ENCODE measurements at places on chromosomes 13 and 19.

- DNase-seq: no peak
Observed at GRCh38 chr13:29509999-29510589, 85.4 kb downstream of the SLC7A1 start.

- no peak for DNase-seq
Observed at GRCh38 chr19:41932259-41932719, 4.0 kb upstream of the ERFL start.

DNA sequence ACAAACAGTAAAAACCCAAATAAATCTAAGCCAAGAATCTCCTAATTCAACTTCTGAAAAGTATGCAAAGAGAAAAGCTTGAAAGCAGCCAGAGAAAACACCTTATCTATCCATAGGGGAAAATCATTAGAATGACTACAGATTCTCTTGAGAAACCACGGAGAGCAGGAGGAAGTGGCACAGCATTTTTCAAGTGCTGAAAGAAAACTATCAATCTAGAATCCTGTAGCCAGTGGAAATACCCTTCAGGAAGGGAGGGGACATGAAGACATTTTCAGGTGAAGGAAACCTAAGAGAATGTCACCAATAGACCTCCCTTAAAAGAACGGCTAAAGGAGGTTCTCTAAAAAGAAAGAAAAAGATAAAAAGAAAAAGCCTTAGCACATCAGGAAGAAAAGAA lies 66.2 kb upstream of the XPO4 start:
- no peak for DNase-seq

- DNase-seq: no peak
Observed at GRCh38 chr13:104320446-104320845, 1254.2 kb upstream of the SLC10A2 start.

DNA sequence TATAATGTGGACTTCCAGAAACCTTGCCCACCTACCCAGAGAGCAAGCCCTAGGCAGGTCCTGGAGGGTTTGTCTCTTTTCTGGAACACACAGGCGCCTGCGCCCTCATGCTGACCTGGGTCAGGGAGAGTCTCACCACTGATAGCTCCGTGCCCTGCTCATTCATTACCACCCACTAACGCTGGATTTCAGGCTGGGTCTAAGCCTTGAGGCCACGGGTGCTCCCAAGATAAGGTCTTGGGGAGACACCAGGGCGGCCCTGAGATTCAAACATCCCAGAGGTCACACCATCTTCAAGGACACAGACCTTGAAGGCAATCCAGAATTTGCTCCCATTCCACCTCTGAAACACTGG lies 5.1 kb downstream of the S1PR2 start:
- DNase-seq: no peak

DNA sequence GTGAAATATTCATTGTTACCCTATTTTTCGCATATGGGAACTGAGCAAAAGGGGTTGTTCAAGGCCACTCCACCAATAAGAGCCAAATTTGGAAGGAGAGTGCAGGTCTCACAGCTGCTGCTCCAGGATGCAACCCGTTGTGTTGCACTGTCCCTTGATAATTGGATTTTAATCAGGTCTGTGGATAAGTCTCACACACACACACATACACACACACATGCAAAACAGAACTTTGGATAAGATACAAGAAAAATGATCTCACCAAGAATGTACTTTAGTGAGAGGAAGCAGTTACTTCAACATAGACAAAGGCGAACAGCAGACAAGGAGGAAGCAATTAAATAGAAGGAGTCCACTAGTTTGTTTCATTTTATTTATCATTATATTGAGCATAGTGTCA lies 127.3 kb upstream of the EDNRB start:
- DNase-seq: no peak

GRCh38 chr19:48493718-48494401 lies 17.8 kb downstream of the LMTK3 start:
- DNase-seq: no peak

GRCh38 chr13:73938372-73939070 lies 195.7 kb downstream of the KLF12 start:
- no peak for DNase-seq

DNA sequence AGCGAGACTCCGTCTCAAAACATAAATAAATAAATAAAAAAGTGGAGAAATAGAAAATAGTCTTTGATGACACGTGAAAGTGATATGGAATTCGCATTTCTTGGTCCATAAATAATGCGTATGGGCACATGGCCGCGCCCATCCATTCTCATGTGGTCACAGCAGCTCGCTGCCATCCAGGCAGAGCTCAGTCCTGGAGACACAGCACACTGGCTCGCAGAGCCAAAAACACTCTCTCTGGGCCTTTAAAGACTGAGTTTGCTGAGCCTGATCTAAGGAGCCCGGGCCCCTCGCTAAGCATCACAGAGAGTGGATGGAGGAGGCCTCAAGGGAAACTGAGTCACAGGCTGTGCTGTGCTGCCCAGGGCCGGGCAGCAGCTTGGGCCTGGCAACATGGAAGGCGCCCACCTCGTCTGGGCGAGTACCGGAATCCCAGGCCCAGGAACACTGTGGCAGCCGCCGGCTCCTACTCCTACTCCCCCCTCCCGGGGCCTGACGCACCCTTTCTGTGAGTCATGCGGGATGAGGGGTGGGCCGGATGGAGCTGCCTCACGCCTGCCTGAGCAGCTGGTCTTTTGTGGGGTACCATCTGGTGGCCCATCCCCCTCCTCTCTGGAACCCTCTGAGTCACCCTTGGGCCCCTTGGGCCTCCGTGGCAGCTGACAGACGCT lies 28.9 kb upstream of the CACTIN start:
- DNase-seq: peak; percentile 8

DNA sequence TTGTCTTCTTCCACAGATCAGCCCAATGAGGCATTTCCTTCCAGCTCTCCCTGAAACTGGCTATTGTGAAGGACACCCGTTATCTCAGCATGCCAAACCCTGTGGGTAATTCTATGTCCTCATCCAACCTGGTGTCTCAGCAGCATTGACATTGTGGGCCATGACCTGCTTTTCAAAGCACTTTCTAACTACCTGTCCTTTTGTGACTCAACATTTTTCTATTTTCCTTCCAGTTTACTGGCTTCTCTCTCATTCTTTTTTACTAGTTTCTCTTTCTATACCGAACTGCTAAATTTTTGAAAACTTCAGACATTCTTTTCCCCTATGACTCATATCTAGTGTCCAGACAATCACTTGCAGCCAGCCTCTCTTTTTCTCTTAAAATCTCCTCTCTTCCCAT lies 136.4 kb upstream of the HTR2A start:
- no peak for DNase-seq

GRCh38 chr13:111518161-111518792 lies 197.8 kb downstream of the TEX29 start:
- DNase-seq: no peak

DNA sequence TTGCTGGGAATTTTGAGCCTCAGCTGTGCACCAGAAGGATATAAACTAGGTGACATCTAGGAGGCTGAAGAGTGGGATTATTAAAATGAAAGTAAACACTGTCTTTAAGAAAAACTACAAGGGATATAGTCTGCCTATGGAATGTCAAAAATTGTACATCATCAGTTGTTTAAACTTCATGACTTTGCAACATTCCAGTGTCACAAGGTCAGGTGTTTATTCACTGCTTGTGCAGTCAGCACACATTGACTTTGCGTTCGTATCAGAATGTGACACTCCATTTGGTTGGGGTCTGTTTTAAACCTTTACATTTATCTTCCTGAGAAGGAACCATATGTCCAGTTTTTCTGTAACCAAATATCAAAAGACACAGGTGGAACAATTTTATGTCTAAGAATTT lies 85.6 kb downstream of the KL start:
- DNase-seq: no peak

DNA sequence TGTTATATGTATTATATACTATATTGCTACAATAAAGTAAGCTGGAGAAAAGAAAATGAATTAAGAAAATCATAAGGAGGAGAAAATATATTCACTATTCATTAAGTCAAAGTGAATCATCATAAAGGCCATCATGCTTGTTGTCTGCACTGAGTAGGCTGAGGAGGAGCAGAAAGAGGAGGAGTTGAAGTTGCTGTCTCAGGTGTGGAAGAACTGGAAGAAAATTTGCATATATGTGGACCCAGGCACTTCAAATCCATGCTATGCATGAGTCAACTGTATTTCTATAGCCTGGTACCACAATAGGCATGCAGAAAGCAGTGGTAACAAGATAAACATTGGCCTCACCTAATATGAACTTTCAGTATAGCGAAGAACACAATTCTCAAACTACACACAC lies 135.9 kb upstream of the SGCG start:
- no peak for DNase-seq

GRCh38 chr13:74258961-74259360 lies 124.8 kb upstream of the KLF12 start:
- DNase-seq: no peak

DNA sequence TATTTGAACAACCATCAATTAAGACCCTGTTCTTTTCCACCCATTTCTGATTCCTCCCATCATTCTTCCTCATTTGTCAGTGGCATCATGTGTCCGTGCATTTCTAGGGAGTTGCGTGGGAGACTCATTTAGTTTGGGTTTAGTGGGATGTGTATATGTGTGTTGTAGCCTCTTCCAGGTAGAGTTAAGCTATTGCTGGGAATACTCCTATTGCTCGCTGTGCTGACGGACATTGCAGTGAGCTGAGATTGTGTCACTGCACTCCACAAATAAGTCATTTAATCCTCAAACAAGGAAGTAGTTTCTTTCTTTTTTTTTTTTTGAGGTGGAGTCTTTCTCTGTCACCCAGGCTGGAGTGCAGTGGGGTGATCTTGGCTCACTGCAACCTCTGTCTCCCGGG lies 42.2 kb upstream of the RCBTB2 start:
- DNase-seq: no peak

- no peak for DNase-seq
Observed at GRCh38 chr13:38264363-38265131, 85.1 kb upstream of the UFM1 start.

GRCh38 chr19:38921420-38922274 lies 8.9 kb downstream of the SARS2 start:
- no peak for DNase-seq

- no peak for DNase-seq
Observed at GRCh38 chr13:110397436-110398115, 90.5 kb downstream of the COL4A2 start.

GRCh38 chr19:49808711-49809159 lies 4.4 kb downstream of the FUZ start:
- peak; percentile 89 for DNase-seq

DNA sequence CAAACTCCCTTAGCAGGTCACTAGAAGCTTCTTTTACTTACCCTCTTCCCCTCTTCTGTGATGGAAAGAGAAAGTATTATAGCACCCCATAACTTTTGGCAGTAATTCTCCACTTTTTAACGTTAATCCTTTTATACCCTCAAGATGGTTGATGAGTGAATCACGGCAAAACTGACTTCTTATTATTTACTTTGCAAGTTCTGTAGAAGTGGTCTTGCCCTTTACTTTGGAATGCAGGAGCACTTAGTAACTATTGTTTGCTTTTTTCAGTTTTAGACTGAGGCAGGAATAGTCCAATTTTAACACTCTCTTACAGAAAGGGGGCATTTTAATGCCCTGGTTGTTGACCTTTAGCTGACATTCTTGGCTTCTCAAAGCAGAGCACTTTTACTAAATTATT lies 260.1 kb downstream of the LMO7 start:
- DNase-seq: no peak
